Activated T-helper 2 cell treated with anti-CD3 and anti-CD28 coated beads, Interferon-gamma antibody, Interleukin-2, Interleukin-4, amounts not matched to agents 10 μg/mL and 5 μg/mL and 100 μg/mL, durations not matched to agents 14 hours and 24 hours and 36 hours (primary cell): ENCODE measurements at places on chromosomes 3 and 15. TPM values are rescaled to one million over a fixed set of nuclear protein-coding genes. Genes with fewer than 3 reads are reported as not detected.

TFDP2 gene
- total RNA-seq: 36.7 and 37.2 TPM in 2 replicates

SYNPR gene
- not detected in 2 replicates for total RNA-seq

SEC62 gene
- 74.2 and 78.4 TPM in 2 replicates for total RNA-seq

- peaks cover 23% of the 10 kb centered on the region for H3K4me1 ChIP-seq
- H3K36me3 ChIP-seq: peaks cover 10% of the 10 kb centered on the region
- no peak overlapping the region for H3K4me3 ChIP-seq
- no peak overlapping the region for H3K27ac ChIP-seq
Observed at GRCh38 chr3:106117490-106117858, 248.7 kb upstream of the CBLB start.

DNA sequence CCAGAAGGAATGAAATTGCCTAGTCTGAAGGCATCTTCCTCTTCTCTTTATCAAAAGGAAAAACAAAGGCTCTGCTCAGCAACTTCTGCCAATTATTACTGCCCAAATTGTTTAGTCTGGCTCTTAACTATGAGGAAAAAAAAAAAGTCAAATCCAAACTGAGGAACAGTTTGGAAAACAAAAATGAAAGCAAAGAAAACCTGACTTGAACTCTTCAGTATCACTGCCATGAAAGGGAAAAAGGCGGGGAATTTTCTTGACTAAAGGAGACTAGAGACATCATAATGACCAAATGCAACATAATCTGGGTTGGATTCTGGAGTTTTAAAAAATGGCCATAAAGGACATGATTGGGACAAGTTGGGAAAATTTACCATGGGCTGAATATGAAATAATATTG, 156.3 kb downstream of the STT3B start:
- peaks cover 5% of the 10 kb centered on the region for H3K36me3 ChIP-seq
- no peak for DNase-seq
- no peak overlapping the region for H3K4me3 ChIP-seq
- no peaks in the 10 kb centered on the region for H3K27me3 ChIP-seq
- no peaks in the 10 kb centered on the region for H3K4me1 ChIP-seq

GRCh38 chr3:114770874-114771273, 376.2 kb downstream of the ZBTB20 start:
- H3K4me3 ChIP-seq: no peak overlapping the region
- no peaks in the 10 kb centered on the region for H3K36me3 ChIP-seq
- no peak for DNase-seq
- no peaks in the 10 kb centered on the region for H3K27me3 ChIP-seq
- H3K4me1 ChIP-seq: no peaks in the 10 kb centered on the region
- H3K27ac ChIP-seq: no peak overlapping the region

DNA sequence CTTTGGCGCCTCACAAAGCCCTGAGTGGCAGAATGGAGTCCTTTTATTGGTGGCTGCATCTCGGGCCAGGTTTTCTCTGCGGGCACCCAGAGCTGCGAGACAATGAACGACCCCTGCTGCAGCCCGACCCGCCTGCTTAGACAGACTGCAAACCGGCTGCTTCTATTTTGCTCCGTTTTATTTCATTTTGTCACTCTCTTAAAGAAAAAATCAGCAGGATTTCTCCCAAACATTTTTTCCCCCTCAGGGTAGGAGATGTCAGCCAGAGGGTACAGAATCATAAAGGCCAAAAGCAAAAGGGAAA, 64.8 kb downstream of the OXNAD1 start:
- peaks cover 4% of the 10 kb centered on the region for H3K4me1 ChIP-seq
- no peaks in the 10 kb centered on the region for H3K27me3 ChIP-seq
- peaks cover 85% of the 10 kb centered on the region for H3K36me3 ChIP-seq
- no peak overlapping the region for H3K4me3 ChIP-seq
- DNase-seq: no peak

GRCh38 chr3:127015282-127016042, 32.5 kb downstream of the PLXNA1 start:
- H3K27ac ChIP-seq: no peak overlapping the region
- H3K27me3 ChIP-seq: no peaks in the 10 kb centered on the region
- H3K4me3 ChIP-seq: no peak overlapping the region
- H3K4me1 ChIP-seq: peaks cover 2% of the 10 kb centered on the region

- H3K27ac ChIP-seq: no peak overlapping the region
- no peaks in the 10 kb centered on the region for H3K27me3 ChIP-seq
- peaks cover 20% of the 10 kb centered on the region for H3K36me3 ChIP-seq
- H3K4me3 ChIP-seq: no peak overlapping the region
Observed at GRCh38 chr3:58157700-58158099, 53.1 kb downstream of the DNASE1L3 start.

- H3K27me3 ChIP-seq: peaks cover 9% of the 10 kb centered on the region
- DNase-seq: no peak
- H3K4me3 ChIP-seq: no peak overlapping the region
- no peak overlapping the region for H3K27ac ChIP-seq
- peaks cover 3% of the 10 kb centered on the region for H3K4me1 ChIP-seq
Observed at GRCh38 chr15:51119120-51119519, 24.4 kb upstream of the TNFAIP8L3 start.

- H3K4me3 ChIP-seq: no peak overlapping the region
- no peaks in the 10 kb centered on the region for H3K36me3 ChIP-seq
- no peaks in the 10 kb centered on the region for H3K27me3 ChIP-seq
- no peak for DNase-seq
- H3K27ac ChIP-seq: no peak overlapping the region
Observed at GRCh38 chr15:46315434-46315833, 680.6 kb downstream of the SQOR start.

GRCh38 chr15:83653639-83654378, at the start of gene ADAMTSL3:
Gene ADAMTSL3, plus strand, starts transcription at chr15:83654123. Its CDS starts 1,639 bp downstream, at chr15:83655762.
- no peak for DNase-seq
- H3K4me1 ChIP-seq: no peaks in the 10 kb centered on the region
- no peak within 1 kb of the TSS for H3K27ac ChIP-seq

DNA sequence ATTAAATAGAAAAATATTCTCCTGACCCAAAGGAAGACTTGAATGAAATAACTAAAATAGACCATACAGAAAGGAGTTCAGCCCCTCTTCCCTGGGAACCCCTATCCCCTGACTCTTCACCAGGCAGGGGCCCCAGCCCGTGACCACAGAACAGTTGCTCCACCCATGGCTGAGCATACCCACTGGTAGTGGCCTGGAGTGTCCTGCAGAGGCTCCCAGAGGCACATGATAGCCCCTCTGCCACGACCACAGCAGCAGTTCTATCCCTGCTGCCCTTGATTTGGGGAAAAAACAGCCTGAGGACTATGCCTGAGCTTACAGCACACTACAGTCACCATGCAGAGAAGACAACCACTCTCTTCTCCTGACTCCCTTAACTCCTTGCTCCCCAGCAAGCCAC, 31.8 kb downstream of the TTC14 start:
- H3K4me3 ChIP-seq: no peak overlapping the region
- peaks cover 4% of the 10 kb centered on the region for H3K4me1 ChIP-seq
- H3K27me3 ChIP-seq: peaks cover 8% of the 10 kb centered on the region
- H3K27ac ChIP-seq: no peak overlapping the region
- no peak for DNase-seq

DNA sequence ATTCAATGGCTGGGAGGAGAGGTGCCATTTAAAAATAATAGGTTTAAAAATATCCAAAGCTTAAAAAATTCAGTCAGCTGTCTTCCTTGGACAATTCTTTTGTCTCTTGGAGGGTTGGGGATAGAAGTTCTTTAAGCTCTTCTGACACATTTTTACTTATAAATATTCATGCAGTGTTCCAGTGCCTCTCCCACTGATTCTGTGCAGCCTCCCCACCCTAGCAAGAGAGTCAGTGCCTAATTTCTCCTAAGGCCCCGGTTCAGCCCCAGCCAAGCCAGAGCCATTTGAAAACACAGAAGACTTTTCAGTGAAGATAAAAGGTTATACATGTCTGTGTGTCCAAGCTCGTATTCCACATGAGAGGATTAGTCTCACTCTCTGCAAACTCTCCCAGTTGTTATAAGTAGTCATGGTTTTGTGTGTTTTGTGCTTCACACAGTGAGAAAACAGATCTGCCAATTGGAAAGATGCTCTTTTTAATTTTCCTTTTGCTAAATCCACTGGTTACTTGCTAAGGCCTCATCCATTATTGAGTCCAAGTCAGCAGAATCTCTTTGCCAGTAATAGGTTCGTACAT, 141.3 kb downstream of the CD47 start:
- H3K27ac ChIP-seq: no peak overlapping the region
- H3K4me1 ChIP-seq: peaks cover 9% of the 10 kb centered on the region
- H3K4me3 ChIP-seq: no peak overlapping the region
- H3K27me3 ChIP-seq: peaks cover 3% of the 10 kb centered on the region
- no peaks in the 10 kb centered on the region for H3K36me3 ChIP-seq

DNA sequence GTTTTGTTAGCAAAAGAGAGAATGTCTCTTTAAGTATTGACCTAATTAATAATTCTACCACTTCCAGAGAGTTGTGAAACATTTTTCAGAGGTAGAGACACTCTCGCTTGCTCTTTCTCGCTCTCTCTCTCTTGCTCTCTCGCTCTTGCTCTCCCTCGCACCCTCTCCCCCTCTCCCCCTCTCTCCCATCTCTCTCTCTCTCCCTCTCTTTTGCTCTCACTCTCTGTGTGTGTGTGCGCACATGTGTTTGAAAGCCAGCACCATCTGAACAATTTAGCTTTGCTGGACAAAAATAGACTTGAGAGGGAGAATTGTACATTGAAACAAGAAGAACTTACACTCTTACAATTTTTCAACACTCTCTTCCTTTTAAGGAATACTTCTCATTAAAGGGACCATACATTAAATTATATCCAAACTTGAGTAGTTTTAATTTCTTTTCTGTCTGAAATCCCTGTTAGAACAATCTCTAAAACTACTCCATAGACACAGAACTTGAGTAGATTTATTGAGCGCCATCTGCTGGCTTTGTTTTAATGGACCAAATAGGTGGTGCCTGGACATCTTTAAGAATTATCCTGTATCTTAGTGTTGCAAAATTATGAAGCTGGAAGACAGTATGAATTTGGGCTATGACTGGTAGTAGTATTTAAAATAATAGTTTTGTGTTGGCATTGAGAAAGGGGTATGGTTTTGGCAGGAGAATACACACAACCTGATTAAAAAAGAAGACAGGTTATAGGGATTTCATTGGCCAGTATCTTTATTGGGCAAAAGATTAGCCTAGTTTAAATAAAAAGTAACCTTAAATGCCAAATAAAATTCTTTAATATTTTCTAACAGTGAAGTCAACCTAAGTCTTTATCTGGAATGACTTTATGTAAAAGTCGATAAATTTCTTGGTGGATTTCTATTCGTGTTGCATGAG, 124.6 kb downstream of the AKAP13 start:
- peaks cover 6% of the 10 kb centered on the region for H3K36me3 ChIP-seq
- DNase-seq: no peak
- peaks cover 54% of the 10 kb centered on the region for H3K4me1 ChIP-seq
- H3K27me3 ChIP-seq: no peaks in the 10 kb centered on the region
